ENCODE measurements at places on chromosomes 6 and 20. TPM values are rescaled to one million over a fixed set of nuclear protein-coding genes. Genes with fewer than 3 reads are reported as not detected.

- no peak for DNase-seq
Measured at GRCh38 chr20:38061109-38061508, 27.6 kb downstream of the RPRD1B start.

MTFR2 gene
- polyA plus RNA-seq, result 11.8 TPM

DNA sequence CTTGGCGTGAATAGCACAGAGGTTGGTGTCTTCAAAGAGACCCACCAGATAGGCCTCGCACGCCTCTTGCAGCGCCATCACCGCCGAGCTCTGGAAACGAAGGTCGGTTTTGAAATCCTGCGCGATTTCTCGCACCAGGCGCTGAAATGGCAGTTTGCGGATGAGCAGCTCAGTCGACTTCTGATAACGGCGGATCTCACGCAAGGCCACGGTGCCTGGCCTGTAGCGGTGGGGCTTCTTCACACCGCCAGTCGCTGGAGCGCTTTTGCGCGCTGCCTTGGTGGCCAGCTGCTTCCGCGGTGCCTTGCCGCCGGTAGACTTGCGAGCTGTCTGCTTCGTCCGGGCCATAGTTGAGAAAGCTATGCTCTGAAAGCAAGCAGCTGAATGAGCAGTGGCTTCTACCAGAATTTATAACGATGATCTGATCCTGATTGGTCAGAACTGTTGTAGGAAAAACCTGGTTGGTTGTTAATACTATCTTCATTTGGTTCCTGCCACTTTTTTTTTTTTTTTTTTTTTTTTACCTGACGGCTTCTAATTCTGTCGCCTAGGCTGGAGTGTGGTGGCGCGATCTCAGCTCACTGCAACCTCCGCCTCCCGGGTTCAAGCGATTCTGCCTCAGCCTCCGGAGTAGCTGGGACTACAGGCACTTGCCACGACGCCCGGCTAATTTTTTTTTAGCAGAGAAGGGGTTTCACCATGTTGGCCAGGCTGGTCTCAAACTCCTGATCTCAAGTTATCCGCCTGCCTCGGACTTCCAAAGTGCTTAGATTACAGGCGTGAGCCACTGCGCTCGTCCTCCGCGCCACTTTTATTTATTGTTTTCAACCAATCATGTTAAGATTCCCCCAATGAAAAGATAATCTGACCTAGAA lies 21.5 kb downstream of the OR2B2 start:
- DNase-seq, result peak; percentile 94

CD83 gene
- 0.83 TPM for polyA plus RNA-seq

DNA sequence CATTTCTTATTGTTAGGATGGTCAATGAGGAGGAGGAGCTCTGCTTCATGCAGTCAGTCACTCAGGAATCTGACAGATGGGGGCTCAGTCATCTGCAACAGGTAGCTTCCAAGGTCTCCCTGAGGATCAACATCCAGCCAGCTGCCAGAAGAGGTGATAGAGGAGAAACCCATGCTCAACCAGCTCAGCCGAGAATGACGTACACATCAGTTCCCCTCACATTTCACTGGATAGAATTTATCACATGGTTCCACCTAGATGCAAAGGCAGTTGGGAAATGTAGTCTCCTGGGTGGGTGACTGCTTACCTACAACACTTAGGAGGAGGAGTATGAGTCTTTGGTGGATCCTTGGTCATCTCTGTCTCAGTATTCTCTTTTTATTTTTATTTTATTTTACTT lies 144.5 kb downstream of the CEBPB start:
- peak; percentile 68 for DNase-seq

CCN5 gene
- 11.1 TPM for polyA plus RNA-seq

CCNC gene
- 44.1 TPM for polyA plus RNA-seq

DNA sequence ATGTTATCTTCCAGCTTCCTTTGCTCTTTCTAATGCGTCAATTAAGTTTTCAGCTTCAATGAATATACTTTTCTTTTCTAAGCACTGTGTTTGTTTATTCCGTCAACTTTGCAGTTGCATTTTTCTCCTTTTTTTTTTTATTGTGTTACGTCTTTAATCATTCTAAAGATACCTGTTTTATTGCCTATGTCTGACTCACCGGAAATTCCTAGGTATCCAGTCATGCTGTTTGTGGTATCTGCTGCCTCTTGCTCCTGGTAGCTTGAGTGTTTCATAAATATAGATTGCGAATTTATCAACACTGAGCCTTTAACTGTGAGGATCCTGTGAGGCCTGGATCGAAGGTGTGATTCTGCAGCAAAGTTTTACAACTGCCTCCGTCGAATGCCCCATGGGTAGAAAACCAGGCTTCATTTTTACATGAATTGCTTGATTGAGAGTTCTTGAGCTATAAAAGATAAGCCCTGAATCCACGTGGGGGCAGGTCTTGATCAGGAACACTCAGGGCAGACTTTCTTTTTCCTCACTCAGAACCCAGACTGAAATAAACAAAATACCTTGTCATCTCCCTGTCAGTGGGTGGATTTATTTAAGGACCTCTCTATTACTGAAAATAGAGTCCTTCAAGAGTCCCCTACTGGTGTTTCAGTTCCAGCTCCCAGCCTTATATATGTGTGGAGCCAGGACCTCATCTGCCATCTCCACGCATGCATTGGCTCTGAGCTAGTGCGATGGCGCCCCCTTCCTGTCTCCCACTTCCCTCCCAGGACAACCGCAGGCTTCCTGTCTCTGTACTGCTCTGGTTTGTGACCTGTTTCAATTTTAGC lies 60.1 kb upstream of the LRRC1 start:
- DNase-seq, result peak; percentile 56

COL12A1 gene
- polyA plus RNA-seq, result 7.5 TPM

- no peak for DNase-seq
Measured at GRCh38 chr6:118344014-118344670, 204.0 kb upstream of the PLN start.

COX4I2 gene
- not detected for polyA plus RNA-seq

B3GALT4 gene
- polyA plus RNA-seq, result 0.27 TPM

TRAPPC3L gene
- not detected for polyA plus RNA-seq

SNPH gene
- polyA plus RNA-seq, result 3.6 TPM

- no peak for DNase-seq
Measured at GRCh38 chr6:137950581-137950980, 83.5 kb downstream of the TNFAIP3 start.

All from A549 (cell line).